ENCODE measurements at places on chromosomes 2 and 18.

DNA sequence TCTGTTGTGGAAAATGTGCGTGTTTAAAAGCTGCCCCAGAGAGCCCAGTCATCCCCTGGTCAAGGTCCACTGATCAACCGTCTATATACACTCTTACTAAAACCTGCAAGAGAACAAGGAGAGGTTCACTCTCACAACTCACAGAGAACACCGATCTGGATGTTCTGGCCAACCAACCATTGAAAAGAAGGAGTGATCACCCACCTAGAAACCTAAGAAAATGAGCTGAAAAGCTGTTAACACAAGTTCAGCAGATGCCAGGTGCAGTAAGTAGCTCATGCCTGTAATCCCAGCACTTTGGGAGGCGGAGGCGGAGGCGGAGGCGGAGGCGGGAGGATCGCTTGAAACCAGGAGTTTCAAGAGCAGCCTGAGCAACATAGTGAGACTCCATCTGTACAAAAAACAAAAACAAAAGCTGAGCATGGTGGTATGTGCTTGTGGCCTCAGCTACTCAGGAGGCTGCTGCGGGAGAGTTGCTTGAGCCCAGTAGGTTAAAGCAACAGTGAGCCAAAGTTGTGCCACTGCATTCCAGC, 14.5 kb downstream of the ATG16L1 start:
- DNase-seq, result no peak

GRCh38 chr2:168192839-168193616, 54.4 kb downstream of the STK39 start:
- DNase-seq, result no peak

GRCh38 chr2:188382107-188382506, 90.4 kb downstream of the GULP1 start:
- no peak for DNase-seq

DNA sequence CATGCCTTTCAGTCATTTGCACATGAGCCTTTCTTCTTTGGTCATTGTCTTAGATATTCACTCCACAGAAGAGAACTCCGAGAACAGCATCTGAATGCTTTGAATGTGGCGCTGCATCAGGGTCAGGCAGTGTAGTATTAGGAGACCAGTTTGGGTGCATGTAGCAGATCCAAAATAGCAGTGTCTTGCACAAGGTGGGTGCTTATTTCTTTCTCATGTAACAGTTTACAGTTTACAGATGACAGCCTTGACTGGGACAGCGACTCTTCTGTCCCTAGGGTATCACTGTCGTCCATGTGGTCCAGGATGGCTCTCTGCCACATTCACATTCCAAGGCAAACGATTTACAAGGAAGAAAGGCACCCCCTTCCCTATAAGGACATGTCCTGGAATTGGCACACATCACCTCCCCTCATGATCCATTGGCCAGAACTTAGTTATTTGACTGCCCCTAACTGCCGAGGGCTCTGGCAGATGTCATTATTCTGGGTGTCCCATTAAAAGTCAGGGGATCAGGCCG, 101.0 kb downstream of the STPG4 start:
- no peak for DNase-seq

GRCh38 chr2:76862901-76863300, 659.3 kb downstream of the LRRTM4 start:
- DNase-seq, result no peak

DNA sequence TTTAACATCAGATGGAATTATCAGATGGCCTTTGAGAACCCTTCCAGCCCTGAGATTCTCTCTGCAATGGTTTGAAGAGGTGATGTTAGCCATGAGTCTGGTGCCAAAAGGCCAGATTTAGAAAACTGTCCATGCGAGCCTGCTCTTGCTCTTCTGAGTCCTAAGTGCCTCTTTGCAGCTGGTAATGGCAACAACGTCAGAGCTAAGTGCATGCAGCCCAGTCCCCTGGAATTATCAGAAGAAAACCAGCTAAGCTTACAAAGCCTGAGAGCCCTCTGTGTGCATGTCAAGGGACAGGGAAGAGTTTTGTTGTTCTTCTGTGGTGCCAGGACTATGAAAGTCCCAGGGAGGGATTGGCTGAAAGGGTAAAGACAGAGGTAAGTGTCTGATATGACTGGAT, 89.8 kb downstream of the LOXHD1 start:
- no peak for DNase-seq

DNA sequence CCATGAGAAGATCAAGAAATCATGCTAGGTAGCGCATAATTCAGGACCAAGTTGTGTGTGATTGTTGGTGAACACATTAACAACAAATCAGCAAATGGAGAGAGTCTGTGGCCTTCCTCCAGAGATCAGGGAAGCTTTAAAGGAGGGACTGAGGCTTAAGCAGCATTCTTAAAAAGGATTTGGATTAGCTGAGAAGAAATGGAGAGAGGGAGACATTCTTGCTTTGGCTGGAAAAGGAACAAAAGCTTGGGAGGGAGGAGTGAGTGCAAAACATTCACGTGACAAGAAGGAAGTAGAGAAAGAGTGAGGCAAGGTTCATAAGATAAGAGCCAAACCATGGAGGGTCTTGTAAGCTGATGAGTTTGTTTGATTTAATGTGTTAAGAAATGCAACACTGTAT, 75.6 kb downstream of the SRD5A2 start:
- DNase-seq, result no peak

GRCh38 chr2:113888641-113889470, 1.0 kb upstream of the ACTR3 start:
- DNase-seq, result no peak

GRCh38 chr2:159249990-159250715, 36.4 kb downstream of the WDSUB1 start:
- DNase-seq, result no peak

DNA sequence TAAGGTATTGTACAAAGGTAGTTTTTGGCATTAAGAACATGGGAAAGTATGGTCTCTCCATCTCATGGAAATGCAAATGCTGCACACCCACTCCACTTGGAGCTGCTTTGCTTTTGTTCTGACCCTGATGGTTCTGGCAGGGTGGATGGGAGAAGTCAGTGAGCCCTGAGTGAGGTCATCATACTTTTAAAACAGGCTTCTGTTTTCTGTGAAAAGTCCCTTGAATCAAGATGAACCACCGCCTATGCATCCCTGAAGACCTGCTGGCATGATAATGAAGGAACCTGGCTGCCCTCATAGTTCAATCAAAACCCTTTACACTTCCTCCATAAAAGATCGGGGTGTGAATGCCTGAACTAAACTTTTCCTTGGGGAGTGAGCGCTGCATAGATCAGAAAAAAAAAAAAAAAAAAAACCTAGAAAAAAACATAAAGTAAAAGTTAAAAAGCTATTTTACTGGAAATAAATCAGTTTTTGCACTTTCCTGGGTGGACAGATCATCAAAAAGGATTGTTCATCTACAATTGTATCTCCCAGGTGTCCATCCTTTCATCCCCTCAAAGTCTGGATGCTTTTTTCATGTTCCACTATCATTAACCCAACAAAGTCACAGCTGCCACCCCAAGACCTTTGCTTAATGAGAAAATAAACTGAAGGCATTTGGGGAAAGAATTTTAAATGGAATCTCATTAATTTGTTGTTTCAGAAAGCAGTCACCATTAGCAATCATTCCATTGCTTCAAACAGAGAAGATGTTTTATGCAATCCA, 728.1 kb upstream of the DDX18 start:
- no peak for DNase-seq

GRCh38 chr2:171557363-171557762, 35.1 kb downstream of the CYBRD1 start:
- DNase-seq, result no peak

- DNase-seq, result no peak
Observed at GRCh38 chr2:96830044-96830562, 13.7 kb downstream of the ANKRD23 start.

GRCh38 chr2:179764710-179765109, 96.7 kb downstream of the ZNF385B start:
- no peak for DNase-seq

DNA sequence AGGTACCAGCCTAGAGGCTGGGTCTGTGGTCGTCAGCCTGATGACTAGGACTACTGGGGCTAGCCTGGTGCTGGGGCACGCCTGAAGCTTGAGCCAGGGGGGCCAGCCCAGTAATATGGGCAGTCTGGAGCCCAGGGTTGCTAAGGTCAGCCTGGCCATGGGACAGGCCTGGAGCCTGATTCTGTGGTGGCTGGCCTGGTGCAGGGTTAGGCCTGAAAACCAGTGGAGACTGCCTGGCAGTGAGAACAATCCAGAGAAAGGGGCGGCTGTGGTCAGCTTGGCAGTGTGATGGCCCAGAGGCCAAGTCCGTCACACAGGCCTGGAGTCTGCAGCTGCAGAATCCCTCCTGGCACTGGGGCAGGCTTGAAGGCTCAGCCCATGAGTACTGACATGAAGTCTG, 445.8 kb downstream of the SATB2 start:
- no peak for DNase-seq

DNA sequence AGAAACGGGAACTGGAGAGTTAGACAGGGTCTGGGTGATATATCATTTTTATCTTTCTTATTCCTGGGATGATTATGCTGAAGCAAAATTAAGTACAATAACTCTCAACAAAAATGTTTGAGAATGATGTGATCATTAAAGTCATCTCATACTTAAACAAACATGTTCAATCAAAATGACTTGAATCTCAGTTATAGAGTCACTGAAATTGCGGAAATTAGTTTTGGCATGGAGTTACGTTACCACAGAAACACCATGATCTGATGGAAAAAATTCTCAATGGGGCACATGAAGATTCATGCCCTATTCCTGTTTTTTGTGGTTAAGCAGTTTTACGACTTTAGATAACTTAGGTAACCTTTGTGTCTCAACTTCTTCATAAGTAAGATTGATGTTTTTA, 757.7 kb downstream of the EPHA4 start:
- DNase-seq, result no peak

- no peak for DNase-seq
Observed at GRCh38 chr2:200435379-200435778, 74.5 kb downstream of the KCTD18 start.

GRCh38 chr2:69975853-69976462, 14.5 kb upstream of the ASPRV1 start:
- no peak for DNase-seq

- DNase-seq, result peak; percentile 43
Observed at GRCh38 chr2:200905618-200906296, 16.6 kb downstream of the NIF3L1 start.

- DNase-seq, result no peak
Observed at GRCh38 chr18:42078711-42079110, 123.7 kb downstream of the PIK3C3 start.

DNA sequence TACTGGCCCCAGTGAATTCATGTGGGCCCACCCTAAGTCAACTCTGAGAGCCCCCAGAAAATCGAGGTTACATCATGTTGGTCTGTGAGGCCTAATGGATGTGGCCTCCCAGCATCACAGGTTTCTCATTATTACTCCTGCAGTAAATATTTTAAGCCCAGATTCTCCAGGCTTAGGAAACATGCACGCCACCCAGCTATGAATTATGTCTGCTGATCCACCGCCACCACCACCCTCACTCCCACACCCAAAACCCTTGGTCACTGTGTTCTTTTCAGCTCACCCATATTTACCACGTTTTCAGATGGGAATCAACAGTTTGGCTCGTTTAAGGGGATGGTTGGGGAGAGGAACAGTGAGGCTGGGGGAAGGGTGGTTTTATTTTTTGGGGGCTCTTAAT, 128.6 kb downstream of the NCK2 start:
- no peak for DNase-seq

DNA sequence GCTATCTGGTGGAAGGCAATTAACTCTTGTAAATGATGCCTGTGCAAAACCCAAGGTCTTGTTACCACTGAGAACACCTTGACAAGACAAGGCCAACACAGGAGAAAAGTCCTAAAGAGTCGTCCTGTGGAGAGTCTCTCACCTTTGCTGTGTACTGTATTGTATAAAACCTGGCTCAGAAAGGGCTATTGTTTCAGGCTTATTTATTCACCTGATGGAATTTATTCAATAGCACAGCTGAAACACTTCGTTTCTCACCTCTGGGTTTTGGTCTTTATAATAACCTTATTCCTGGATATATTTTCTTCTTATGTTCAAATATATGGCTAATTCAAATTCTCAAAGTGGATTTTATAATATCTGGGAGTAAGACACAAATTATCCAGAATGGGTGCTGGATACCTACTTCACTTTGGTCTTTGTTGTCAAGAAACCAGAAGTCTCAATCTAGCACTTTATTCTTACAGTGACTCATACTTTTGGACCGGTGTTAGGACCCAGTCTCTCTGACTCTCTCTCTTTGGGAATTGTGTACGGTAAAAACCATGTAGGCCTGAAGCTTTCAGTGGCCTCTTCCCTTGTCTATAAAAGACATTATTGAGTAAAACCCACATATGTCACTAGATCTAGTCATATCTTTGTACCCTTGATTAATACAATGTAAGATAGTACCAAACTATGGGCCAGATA, 16.1 kb upstream of the STAT4 start:
- no peak for DNase-seq

DNA sequence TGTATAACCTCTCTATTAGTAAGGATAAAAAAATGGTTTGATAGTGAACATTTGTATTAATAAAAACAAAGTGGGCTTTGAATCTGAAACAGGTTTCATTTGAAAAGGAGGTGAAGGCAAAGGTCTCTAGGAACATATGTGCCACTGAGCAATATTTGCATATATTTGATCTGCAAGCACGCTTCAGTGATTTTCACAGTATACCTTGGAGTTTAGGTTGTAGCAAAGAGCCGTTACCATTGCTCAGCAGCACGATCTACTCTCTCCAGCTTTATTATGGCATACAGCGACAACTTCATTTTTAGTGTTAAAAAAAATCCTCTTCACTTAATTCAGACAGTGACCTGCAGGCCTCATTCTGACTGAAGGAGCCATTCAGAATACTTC, 75.8 kb upstream of the ZEB2 start:
- DNase-seq, result no peak
